ENCODE measurements at places on chromosomes 1 and 21. TPM values are rescaled to one million over a fixed set of nuclear protein-coding genes. Genes with fewer than 3 reads are reported as not detected.

Gene TNNT2
- 0.37 TPM for total RNA-seq

Gene MMEL1
- total RNA-seq, result not detected

Gene CTTNBP2NL
- 41.3 TPM for total RNA-seq

- DNase-seq, result no peak
Observed at GRCh38 chr1:181341026-181341632, 142.2 kb upstream of the CACNA1E start.

GRCh38 chr1:81920245-81920740 is 119.6 kb downstream of the ADGRL2 start:
- peak; percentile 23 for DNase-seq

GRCh38 chr21:35208810-35209517 is 159.9 kb upstream of the RUNX1 start:
- DNase-seq, result no peak
